ENCODE measurements at places on chromosomes 1 and 21.

DNA sequence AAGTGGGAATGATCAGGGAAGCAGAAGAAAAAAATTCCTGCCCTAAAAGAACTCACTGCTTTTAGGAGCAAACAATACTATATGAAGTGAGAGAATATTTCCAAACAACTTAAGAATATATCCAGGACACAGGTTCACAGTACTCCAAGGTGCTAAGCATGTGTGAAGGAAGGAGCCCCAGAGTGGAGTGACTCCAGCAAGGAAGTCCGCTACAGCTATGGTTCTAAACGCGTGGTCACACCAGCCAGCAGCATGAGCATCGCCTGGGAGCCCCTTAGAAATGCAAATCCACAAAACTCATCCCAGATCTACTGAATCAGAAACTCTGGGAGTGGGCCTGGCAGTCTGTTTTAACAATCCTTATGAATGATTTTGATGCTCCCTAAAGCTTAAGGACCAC lies 36.1 kb downstream of the GADD45A start:
- DNase-seq, result no peak

DNA sequence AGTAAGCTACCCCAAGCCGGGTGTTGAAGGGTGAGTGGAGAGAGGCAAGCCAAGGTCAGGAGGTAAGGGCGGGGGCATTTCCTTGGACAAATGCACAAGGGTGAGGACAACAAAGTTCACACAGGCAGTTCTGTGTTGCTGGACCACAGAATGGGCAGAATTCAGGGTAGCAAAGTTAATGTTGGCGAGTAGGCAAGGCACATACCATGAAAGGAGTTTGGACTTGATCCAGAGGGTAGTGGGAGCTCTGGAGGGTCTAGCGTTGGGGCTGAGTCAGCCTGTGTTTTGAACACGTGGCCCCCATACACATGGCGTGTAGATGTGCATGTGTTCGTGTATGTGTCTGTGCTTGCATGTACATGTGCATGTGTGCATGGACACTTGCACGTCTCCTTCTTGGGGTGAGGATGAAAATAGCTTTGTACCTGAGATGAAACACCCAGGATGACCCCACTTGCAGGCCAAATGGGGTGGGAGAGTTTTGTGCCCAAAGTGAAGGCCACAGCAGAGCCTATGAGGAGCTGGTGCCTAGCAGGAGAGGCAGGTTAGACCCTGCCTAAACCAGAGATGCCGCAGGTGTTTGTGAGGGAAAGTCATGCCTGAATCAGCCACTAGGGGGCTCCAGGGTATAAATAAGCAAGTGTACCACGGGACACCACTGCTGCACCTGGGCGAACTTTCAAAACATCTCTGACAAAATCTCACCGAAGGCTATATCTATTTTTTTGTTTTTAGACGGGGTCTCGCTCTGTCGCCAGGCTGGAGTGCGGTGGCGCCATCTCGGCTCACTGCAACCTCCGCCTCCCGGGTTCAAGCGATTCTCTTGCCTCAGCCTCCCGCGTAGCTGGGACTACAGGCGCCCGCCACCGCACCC lies 21.8 kb downstream of the SLC27A3 start:
- peak; percentile 62 for DNase-seq

GRCh38 chr1:212218065-212218464 lies 67.1 kb upstream of the PPP2R5A start:
- DNase-seq, result no peak

- DNase-seq, result no peak
Measured at GRCh38 chr1:60636946-60637345, 445.4 kb upstream of the NFIA start.

DNA sequence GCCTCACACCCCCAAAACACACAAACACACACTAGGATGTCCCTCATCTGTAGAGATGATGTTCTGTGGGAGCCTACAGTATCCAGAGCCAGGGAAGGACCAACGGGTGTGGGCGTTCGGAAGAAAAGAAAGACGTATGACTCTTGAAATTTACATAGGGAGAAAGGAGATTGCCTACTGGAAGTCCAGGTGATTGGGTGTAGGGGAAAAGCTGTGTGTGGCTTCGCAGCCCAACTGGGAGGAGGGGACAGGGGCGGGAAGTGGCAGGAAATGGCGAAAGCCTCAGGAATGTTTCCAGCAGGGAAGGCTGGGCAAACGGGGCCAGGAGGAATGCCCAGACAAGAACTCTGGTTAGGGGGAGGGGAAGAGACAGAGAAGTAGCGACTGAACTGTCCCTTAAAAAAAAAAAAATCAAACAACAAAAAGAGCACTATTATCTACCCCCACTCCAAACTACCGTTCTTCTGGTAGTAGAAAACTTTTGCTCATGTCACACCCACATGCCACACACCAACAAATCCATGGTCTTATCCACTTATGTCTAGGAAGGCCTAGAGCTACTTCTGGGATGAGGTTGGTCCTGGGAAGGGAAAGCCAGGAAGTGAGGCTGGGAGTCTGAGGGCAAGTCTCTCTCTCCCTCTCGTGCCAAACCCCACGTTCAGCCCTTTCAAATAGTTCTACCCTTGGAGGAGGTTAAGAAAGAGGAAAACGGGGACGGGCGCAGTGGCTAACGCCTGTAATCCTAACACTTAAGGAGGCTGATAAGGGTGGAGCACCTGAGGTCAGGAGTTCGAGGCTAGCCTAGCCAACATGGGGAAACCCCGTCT lies 1.8 kb upstream of the CKS1B start:
- DNase-seq, result no peak

- DNase-seq, result no peak
Measured at GRCh38 chr1:68346188-68346808, 103.5 kb downstream of the RPE65 start.

- DNase-seq, result no peak
Measured at GRCh38 chr21:44348861-44349260, 4.6 kb upstream of the TRPM2 start.

DNA sequence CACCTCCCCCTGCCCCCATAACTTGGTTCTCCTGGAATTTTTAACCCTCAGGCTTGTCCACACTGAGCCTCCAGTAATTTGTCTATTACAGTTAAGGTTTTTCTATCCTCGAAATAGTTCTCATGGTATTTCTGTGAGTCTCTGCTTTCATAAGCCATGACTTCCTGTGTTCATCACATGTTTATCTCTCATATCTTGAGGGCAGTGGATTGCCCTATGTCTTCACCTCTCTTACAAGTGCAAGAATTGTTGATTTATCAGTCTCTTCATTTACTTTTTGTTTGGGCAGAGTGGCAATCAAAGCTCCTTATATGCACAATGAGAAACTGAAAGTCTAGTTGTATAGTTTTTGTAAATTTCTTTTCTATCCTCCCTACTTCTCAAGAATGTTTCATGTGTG lies 328.4 kb downstream of the PLA2G4A start:
- no peak for DNase-seq

GRCh38 chr1:156582388-156583017 lies 3.0 kb downstream of the TTC24 start:
- DNase-seq, result no peak

GRCh38 chr1:44717653-44718052 lies 13.3 kb downstream of the RNU5D-1 start:
- DNase-seq, result no peak

GRCh38 chr1:81682490-81682889 lies 118.2 kb upstream of the ADGRL2 start:
- DNase-seq, result no peak

DNA sequence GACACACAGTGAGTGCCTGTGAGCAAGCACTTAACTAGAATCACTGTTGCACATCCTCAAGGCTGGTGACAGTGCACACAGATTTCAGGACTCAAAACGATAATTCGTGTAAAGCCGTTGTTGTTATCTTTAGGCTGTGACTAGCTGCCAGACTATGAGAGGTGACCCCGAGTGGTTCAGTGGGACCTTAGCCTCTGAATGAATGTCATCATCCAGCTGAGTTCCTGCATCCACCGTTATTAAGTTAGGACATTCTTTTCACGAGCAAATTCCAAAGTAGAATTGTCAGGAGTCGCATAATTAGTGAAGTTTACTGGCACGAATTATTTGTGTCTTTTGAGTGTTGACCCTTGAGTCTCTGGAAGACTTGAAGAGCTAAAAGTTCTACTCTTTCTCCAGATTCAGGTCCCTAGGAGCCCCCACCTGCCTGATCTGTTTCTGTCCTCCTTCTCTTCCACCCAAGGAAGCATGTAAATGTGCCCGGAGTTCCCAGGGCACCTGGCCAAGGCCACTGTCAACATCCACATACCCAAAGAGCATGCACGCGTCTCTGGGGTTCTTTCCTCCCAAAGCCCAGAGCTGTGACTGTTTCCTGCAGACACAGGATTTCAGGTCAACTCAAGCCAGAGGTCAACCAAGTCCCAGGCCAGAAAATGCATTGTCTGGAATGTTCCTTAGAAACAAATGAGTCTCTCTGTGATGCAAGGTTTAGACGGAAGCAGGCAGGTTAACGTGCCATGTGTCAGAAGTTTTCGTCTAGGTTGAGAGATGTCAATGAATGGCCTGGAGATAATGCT lies 207.2 kb downstream of the TOMM20 start:
- no peak for DNase-seq

GRCh38 chr1:37169743-37170275 lies 135.5 kb upstream of the GRIK3 start:
- DNase-seq, result no peak

- no peak for DNase-seq
Measured at GRCh38 chr1:98044071-98044697, 123.3 kb upstream of the DPYD start.

- no peak for DNase-seq
Measured at GRCh38 chr1:119489201-119489600, 17.8 kb upstream of the HSD3B1 start.

GRCh38 chr1:164706606-164706987 lies 147.6 kb downstream of the PBX1 start:
- DNase-seq, result no peak

DNA sequence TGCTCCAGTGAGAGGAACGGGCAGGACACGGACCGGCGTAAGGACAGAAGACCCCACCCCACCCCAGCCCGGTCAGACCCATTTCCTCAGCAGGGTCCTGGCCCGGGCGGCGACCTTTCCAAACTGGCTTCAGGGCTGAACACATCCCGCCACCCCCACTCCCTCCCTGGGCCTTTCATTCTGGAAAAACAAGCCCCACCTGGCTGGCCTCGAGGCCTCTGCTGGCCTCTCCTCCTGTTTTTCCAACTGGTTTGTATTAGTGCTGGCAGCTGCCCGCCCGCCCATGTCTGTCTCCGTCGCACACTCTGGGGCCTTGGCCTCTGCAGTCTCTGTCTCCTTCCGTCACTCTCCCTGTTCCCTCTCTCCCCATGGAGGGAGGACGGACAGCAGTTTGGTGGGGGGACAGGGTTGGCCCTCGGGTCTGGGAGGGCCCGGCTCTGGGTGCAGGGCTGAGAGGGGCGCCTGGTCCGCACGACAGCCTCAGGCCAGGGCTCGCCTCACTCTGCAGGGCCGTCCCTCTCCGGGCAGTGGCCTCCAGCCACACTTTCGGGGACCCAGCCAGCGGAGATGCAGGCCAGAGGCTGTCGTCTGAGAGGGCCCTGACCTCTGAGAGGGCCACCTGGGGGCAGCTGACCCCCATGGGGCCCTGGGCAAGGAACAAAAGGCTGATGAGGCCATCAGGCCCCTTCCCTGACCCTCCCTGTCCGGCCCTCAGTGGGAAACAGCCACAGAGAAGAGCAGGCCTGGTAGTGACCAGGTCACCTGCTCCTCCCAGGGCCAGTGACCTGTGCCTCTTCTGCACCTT lies 1.5 kb upstream of the MXRA8 start:
- DNase-seq, result no peak

DNA sequence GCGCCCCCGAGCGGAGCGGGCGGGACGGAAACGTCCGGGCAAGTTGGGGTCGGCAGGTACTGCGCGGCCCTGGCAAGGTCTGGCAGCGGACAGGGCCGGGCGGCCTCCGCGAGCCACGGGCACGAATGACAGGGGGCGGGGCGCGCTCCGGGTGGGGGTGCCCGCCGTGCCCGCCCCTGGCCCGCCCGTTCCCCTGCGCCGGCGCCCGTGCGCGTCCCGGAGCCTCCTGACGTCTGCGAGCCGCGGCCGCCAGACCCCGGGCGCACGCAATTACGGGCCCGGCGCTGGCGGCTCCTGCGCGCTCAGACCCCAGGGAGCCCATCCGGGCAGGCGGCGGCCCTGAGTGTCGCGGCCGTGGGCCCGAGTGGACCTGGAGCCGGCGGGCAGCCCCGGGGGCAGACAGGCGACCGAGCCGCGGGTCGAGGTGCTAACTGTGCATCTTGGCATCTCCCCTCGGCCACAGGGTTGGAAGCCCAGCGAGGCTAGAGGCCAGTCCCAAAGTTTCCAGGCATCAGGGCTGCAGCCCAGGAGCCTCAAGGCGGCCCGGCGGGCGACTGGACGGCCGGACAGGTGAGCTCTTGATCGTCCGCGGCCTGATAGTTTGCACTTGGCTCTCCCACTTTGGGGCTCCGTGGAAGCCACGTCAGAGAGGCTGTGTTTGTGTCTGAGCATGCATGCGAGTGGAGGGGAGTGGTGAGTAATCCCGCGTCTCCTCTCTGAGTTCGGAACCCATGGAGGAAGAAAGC lies 918 bp downstream of the MIB2 start:
- no peak for DNase-seq

DNA sequence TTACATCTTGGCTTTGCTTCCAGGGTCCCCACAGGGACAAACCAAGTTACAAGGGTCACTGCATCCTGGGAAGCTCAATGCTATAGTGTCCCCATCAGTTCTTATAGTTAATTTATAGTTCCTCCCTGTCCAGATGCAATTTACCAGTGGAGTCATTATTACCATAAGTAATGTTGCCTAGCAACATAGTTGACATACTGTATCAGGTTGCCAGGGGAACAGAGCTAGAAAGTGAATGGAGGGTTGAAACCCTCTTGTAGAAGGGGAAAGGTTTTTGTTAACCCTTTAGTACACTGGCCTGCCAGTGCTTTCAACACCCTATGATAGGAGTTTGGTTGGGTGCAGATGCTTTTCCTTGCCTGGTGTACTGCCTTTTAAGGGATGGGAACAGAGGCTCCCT lies 34.3 kb upstream of the TTC4 start:
- DNase-seq, result no peak

GRCh38 chr1:62800825-62801306 lies 16.9 kb downstream of the ATG4C start:
- no peak for DNase-seq

Measured in stimulated activated CD8-positive, alpha-beta memory T cell treated with anti-CD3 and anti-CD28 coated beads, Interleukin-7, amount 100 ng/mL, for 1 hour (primary cell).